ENCODE measurements at places on chromosomes 1 and 21. TPM values are rescaled to one million over a fixed set of nuclear protein-coding genes. Genes with fewer than 3 reads are reported as not detected.

SPRR5 gene
- not detected for total RNA-seq

G0S2 gene
- total RNA-seq = 5.1 TPM

PTGER3 gene
- not detected for total RNA-seq

AGO4 gene
- total RNA-seq = 9.0 TPM

S100A7A gene
- not detected for total RNA-seq
